AG09309 (cell line): ENCODE measurements at places on chromosomes 1 and 21.

DNA sequence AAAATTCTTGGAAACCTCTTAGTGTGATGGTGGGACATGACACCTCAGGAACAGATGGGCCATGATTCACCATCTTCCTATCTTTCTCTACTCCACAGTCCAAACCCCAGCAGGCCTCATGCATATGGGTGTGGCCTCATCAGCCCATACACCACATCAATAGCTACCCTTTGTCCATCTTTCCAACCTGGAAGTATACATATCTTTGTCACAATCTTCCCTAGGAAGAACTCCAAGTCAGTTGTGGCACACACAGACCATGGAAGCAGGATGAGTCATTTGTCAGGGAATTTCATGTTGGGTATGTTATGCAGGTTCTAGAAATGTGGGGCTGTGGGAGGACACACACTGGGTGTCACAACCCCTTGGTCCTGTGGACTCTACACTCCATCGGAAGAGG is 30.5 kb upstream of the CLCA4 start:
- DNase-seq, result no peak

DNA sequence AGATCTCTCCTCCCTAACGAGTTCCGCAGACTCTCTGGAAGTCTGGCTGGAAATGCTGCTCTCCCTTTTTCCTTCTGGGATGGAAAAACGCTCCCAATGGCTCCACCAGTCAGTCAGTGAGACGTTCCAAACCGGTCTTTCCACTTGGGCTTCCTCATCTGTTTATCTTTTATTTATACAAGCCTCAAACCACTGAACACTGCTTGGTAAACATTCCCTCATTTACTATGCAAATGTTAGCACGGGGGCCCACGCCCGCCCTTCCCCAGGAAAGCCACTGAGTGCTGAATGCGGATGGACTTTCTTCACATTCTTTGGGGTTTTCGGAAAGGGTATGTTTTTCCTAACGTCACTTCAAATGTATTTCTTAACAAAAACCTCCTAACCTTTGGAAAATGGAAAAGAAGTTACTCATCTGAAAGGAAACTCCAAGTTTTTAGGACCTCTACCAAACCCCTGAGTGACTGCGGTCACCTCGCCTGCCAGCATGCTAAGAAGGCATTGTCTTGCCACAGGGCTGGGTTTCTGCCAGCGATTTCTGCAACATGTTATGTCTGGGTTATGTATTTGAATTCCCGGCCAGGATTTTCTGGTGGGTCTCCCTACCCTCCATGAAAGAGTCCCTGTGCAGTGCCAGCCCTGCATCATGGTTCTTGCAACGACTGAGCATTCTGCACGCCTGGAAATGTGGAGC is 14.0 kb upstream of the UMODL1 start:
- DNase-seq, result peak; percentile 92

- DNase-seq, result no peak
Measured at GRCh38 chr1:161495490-161495889, 9.8 kb upstream of the FCGR2A start.

GRCh38 chr1:246597340-246597739 is 31.1 kb downstream of the CNST start:
- DNase-seq, result peak; percentile 86

DNA sequence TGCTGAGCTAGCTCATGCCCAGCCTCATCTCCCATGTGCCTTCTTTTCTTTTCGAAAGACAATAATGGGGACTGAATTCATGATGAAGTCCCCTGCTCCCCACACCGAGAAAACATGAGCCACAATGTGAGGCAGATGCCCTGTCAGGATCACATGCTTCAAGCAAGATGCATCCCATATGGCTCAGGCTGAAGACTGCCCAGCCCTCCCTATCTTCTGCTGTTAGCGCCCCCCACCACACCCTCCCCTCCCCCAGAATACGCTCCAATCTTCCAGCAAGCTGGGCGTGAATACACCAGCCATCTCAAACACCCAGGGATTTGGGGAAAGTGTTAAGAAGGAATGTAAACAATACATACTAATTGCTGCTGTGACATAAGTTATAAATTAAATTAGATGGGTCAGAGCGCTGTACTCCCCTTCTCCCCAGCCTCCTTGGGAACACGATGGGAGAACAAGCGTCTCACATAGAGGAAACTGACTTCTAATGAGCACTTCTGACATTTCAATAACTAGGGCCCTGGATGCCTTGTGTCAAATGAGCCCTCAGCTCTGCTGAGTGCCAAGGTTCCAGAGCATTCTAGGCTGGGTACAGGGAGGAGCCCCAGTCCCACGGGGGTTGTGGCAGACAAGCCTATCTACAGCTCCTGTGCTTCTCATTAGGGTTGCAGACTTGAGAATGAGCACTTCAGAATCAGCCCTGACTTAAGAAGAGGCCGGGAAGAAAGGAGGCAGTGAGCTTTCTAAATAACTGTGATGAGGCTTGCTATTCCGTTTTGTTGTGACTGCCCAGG is 55.6 kb downstream of the TNR start:
- no peak for DNase-seq

- no peak for DNase-seq
Measured at GRCh38 chr1:211895126-211895759, 64.7 kb upstream of the LPGAT1 start.

GRCh38 chr1:45510036-45510971 is 10.2 kb downstream of the MMACHC start:
- DNase-seq, result no peak

- DNase-seq, result no peak
Measured at GRCh38 chr1:30166174-30166573, 557.2 kb downstream of the MATN1 start.

DNA sequence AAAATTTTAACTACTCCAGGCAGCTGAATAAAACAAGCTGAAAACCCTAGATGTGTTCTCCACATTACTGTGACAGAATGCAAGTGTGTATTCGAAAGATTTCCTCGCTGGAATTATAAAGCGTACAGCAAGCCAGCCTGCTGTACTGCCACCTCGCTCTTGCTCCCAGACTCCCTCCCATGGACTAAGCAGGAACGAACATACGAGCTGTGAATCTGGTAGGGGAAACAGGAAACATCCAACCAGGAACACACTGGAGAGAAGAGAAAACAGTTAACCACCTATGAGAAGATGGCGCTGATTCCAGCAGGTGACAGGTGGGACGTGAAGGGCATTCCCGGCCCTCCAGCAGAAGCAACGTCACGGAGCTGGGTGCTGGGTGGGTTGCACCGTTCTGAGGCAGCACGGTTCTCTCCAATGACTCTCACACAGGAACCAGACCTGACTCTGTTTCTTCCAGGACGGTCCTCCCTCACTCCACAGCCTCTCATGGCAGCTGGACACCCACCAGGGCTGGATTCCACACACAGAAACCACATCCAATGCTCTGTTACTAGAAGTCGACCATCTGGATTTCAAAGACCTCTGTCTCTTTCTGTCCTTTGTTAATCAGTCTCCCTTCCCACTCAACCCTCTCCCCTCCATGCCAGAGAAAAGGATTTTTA is 219.2 kb downstream of the RERE start:
- DNase-seq, result no peak

DNA sequence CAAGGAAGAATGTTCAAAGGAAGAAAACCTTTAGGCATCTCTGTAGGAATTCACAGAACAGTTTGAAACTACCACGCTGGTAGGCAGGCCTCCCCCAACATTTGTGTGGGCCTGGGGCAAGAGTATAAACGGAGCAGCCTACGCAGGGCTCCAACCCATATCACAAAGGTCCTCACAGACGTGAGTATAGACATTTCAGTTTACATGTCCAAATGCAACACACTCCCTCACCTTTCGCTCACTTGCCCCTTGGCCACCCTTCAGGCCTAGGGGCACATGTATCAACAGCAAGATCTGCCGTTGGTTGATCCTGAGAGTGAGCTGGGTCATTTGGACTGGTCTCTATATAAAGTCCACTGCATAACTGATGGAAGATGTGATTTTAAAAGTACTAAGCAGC is 133.3 kb downstream of the ACBD6 start:
- DNase-seq, result no peak

DNA sequence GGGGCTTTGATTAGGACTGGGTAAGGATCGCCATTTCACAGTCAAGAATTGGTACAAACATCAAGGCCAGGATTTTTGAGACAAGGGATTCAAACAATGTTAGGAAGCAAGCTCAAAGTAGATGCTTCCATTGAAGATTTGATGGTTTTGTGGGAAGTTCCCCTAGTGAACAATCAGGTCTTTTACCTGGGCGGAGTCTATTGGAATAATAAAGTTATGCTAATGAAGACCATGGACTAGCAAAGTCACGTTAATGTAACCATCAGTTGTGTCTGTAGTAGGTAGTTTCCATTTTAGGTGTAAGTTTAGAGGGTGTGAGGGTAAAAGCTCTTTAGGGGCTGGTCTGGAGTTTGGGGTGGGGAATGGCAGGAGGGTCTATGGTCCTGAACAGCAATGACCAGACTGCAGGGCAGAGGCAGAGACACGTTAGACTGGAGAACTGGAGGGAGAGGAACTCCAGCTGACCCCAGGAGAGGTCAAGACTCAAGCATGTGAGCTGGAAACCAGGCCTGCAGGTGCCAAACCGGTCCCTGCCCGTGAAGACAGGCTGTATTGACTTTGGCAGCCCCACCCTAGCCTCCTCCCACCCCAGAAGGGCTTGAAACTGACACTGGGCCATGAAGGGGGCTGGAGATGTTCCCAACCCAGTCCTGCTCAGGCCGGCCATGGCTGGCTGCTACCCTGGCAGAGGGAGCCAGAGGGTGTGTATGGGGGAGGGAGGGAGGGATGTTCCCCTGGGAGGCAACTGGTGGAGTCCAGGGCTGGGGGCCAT is 36.0 kb upstream of the GPR37L1 start:
- no peak for DNase-seq

DNA sequence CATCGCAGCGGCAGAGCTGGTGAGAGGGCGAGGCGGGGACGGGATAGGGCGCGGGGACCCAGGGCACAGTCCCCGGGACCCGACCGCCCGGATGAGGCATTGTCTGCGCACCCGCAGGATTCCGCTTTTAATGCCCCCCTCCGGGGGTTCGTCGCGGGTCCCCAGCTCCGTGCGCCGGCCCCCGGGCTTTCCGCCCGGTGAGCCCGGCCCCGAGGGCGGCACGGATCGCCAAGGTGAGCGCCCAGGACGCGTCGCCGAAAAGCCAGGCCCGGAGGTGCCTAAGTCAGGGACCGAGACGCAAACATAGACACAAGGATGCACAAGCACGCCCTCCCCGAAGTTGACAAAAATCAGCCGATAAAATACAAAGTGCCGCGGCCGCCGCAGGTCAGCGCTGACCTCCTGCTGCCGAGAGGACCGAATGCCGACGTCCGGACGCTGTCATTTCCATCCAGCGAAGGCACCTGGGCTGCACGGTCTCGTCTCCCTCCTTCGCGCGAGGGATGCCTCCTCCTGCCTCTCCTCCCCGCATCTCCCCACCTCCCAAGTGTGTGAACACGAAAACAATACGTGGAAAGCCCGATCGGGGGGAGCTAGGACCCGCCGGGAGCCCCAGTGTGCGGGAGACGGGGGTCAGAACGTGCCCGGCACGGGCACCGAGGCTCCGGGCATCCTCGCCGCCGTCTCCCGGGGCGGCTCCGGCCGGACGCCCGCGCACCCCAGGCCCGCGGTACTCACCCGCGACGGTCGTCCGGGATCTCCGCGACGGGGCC is 101.1 kb upstream of the SOD1 start:
- DNase-seq, result no peak

DNA sequence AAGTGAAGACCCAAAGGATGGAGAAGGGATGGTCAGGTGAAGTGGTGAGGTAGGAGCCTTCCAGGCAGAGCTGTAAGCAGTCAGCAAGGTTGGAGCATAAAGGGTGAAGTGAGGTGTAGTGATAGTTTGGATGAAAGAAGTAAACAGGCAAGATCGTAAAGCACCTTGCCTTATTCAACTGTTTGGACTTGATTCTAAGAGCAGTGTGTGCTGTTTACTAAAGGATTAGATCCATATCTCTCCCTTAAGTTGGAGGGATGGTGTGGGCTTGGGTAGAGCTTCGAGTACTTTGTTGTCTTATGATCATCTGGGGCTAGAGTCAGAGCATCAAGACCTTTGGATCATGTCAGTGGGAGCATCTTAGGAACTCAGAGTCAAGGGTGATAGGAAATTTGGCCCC is 39.8 kb upstream of the CD34 start:
- DNase-seq, result no peak

DNA sequence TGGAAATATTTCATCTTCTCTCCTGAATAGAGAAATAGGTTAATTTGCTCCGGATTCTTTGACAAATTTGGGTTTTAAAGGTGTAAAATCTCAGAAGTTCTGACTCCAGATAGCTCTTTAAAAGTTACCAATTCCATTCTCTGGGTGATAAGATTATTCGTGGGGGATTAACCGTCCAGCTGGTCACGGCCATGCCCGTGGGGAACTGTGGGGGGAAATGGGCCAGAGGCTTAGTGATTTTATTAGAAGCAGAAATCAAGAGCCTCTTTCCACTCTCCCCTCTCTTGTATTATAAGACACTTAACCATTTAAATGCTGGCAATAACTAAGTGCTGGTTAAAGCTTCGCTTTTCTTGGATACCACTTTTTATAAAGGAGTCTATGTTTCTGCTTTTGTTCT is 376.4 kb upstream of the KAZN start:
- DNase-seq, result no peak

DNA sequence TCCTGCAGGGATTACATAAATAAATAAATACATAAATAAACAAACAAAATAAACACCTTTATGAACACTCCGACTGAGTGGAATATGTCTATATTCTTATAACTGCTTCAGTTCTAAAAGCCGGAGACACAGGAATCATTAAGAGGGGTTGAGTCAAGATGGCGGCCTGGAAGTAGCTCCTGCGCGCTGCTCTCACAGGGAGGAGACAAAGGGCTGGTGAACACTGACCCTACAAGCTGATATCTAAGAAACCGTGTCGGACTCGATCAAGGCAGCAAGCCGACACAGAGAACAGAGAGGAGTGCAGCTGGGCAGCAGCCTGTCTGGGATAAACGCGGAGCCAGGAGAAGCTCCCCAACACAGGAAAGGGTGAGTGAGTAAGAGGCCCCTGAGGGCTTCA is 1098.6 kb upstream of the NCAM2 start:
- no peak for DNase-seq

- peak; percentile 50 for DNase-seq
Measured at GRCh38 chr21:41956926-41957729, 3.3 kb upstream of the C2CD2 start.

- DNase-seq, result no peak
Measured at GRCh38 chr1:151935154-151935553, 25.8 kb upstream of the THEM4 start.

DNA sequence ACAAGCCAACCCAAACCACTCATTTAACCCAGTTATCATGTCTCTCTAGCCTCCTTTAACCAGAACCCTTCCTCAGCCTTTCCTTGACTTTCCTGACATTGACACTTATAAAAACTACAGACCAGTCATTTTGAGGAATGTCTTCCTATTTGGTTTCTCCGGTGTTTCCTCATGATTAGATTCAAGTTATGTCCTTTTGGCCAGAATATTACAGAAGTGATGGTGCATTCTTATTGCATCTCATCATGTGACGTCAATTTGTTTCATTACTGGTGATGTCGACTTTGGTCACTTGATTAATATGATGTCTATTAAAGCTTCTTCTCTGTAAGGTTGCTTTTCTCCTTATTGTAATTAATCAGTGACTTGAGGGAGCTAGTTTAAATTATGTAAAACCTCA is 6.1 kb upstream of the RCSD1 start:
- DNase-seq, result no peak
